ENCODE measurements at places on chromosomes 7 and 10.
A peak's percentile ranks its signal among the peaks of the same experiment; 100 is the strongest.

DNA sequence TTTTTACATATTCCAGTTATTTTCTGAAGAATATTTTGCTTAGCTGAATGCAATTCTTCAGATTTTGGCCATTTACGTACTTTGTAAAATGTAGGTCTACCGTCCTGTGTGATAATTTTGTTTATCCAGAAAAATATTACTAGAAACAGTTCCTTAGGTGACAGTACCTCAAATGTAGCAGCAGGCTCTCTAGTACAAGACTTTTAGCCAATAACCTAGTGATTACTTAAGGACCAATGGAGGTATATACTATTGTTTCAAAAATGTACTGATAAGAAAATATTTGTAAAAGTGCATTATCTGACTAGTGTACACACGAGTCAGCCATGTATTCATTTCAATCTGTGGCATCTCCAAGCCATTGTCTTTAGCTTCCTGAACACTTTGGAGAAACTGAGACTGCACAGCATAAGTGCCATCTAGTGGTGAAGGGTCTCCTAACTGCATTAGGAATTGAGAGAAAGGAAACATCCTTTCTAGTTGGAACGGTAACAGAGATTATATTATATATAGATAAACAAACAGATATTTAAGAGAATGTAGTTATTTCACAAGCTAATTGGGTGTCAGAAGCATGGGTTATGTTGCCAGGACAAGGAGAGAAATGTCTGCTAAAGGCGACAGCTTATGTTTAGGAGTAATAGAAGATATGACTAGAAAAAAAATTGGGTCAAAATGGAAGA, 23.7 kb downstream of the RTKN2 start:
- peak; percentile 11 for DNase-seq

GRCh38 chr10:6141296-6142151, 52.7 kb downstream of the RBM17 start:
- no peak for DNase-seq

- DNase-seq: no peak
Measured at GRCh38 chr10:131722525-131723264, 178.1 kb upstream of the PPP2R2D start.

GRCh38 chr10:89563861-89564478, 28.6 kb upstream of the SLC16A12 start:
- DNase-seq: no peak

DNA sequence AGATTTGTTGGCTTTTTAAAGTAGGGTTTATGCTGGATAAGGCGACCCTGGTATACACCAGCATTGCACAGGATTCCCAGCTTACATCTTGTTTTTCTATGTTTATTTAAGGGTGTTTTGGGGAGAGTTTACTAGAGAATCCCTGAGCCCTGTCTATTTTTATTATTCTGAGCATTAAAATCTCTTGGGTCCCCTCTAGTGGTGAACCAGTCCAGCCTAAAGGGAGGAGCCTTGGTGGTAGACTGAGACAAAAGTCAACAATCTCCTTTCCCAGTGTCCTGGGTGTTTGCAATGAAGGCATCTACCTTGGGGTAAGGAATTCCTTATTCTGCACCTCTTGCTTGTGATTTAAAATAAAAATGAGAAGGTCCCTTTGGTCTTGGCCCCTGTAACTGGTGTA, 38.2 kb downstream of the ANTXRL start:
- DNase-seq: no peak

DNA sequence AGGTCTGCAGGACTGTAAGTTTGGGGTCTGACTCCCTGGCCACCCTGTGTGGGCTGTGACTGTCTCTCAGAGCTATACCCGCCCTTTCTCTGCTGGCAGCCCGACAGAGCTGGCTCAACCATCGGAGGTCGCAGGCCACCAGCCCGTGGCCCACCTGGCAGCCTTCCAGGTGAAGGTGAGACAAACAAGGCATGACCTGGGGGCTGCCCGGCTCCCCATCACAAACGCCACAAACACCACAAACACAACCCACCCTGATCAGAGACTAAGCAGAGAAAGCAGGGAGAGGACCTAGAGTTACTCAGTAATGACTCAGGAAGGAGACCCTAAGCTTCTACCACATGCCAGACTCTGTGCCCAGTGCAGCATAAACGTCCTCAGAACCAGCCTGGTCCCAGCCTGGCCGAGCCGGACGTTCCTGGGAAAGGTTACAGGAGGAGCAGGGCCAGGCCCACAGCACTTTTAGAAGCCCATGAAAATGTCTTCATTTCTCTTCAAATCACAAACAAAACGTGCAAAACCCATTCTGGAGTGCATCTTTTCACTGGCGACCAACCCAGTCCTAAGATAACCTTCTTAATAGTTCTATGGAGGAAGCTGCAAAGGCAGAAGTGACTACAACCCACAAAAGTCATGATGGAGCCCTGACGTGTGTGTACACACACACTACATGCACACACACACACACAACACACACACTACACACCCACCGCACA, 66.8 kb downstream of the MKI67 start:
- no peak for DNase-seq

- no peak for DNase-seq
Measured at GRCh38 chr7:98641646-98642500, 24.8 kb downstream of the NPTX2 start.

DNA sequence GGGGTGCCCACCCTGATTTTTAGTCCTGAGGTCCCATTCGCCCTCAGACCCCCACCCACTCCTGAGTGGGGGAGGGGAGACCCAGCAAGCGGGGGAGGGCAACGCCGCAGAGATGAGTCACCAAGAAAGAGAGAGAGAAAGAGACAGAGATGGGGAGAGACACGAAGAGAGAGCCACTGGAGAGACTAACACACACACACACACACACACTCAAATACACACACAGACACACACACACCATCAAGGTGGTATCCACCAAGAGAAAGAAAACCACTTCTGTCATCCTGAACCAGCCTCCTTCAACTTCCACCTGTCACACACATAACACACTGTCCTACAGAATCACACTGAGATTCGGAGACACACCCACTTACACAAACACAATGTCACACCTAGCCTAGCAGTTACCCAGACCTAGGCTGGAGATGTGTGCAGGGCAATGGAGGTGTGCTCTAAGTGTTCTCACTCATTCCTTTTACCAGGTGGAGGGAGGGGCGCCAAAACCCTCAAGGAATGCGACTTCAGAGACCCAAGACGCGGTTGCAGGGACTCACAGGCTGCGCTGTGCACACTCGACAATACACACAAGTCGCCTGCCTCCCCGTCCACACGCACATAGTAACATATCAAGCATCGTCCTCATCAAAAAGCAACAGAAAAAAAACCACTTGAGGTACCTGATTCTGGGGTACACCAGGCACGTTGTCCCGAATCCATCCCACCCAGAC, 3.9 kb upstream of the VGF start:
- no peak for DNase-seq

- DNase-seq: no peak
Measured at GRCh38 chr10:98956576-98957260, 278.9 kb downstream of the HPSE2 start.

- DNase-seq: no peak
Measured at GRCh38 chr10:14556285-14556956, 218.3 kb downstream of the FAM107B start.

DNA sequence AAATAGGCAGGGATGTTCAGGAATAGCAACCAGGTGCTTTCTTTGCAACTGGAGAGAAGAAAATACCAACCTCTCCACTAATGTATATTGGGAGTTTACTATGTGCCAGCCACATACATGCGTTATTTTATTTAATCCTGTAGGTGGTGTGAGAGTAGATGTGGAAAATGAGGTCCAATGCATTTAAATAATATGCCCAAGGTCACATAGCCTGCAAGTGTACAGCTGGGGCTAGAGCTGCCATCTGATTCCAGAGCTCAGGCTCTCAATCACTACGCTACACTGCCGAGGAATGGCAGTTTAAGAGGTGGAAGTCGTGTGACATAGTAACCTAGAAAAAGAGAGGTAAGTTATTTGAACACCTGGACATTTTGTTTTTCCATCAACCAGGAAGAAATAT, 277.0 kb downstream of the EXOC4 start:
- DNase-seq: no peak

- DNase-seq: no peak
Measured at GRCh38 chr7:121638286-121638685, 234.7 kb upstream of the PTPRZ1 start.

DNA sequence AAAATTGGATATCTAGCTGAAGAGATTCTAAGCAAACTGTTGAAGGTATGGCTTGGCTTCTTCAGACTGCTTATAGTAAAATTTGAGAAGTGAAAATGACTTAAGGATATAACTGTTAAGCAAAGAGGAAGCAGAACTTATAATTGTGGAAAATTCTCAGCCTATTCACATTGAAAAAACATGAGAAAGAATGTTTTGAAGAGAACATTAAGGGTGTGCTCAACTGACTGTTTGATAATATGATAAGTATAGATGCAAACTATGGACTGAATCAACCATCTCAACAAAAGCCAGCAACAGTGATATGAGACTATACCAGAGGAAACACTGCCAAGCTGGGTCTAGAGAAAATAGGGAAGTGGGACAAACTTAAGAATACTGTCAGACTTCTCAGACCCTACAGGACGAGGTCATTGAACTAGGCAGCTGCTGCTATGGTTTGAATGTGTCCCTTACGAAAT, 133.1 kb upstream of the PPP1R3A start:
- no peak for DNase-seq

- no peak for DNase-seq
Measured at GRCh38 chr7:93245525-93246432, 13.6 kb downstream of the VPS50 start.

- DNase-seq: no peak
Measured at GRCh38 chr7:117672453-117672852, 192.6 kb downstream of the CFTR start.
